Right renal pelvis (tissue), 4 donors: ENCODE measurements at places on chromosomes 7 and 10. TPM values are rescaled to one million over a fixed set of nuclear protein-coding genes. Genes with fewer than 3 reads are reported as not detected.

Gene TSPAN14
- 93.2 TPM for polyA plus RNA-seq

- no peak for DNase-seq
Measured at GRCh38 chr10:8439040-8439439, 384.6 kb downstream of the GATA3 start.

DNA sequence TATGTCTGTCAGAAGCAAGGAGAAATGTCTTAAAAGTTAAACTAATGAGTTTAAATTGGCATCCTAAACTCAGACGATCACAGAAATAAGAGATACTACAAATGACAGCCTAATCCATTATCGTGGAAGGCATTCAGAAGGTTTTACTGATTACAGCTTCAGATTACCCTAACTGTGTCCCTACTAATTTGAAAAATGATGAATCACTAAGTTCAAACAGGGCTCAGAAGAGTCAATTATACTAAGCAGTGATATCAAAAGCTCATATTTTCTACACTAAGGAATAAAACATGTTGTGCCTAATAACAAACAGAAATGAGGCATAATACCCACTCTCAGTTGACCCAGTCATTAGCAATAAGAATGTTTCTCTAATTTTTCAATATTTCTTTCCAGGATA, 152.0 kb upstream of the NRBF2 start:
- no peak for DNase-seq

DNA sequence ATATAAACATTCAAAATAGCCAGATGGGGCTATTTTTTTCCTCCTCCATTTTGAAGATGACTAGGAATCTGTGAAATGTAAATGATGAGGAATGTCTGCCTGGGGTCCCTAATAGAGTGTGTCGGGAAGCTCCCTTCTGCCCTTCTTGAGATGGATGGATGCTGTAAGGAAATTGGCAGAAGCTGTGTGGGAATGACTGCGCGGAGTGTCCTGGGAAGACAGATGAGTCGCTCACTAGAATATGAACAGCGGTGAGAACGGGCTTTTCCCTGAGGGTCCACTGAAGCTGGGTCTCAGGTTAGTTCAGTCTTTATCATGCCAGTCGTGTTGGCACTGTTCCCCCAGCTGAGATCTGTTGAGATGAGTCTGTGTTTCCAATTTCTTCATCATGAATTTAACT, 75.1 kb upstream of the PLPP4 start:
- no peak for DNase-seq

DNA sequence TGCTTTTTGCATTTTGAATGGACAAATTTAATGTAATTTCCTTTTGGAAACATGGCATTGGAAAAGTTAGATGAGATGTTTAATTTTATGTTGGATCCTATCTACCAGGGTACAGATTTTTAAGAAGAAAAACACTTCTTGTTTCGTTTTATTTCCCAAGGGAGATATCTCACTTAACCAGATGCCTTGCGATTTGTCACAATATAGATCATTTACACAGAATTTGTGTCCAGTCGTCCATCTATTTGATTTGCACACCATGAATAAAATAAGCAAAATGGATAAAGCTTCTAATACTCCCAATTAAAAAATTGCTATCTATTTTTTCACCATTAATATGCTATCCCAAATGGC, 25.7 kb downstream of the HDAC9 start:
- no peak for DNase-seq

- no peak for DNase-seq
Measured at GRCh38 chr7:40120020-40120419, 14.4 kb downstream of the MPLKIP start.

Gene UNC5B
- 74.8 TPM for polyA plus RNA-seq

- DNase-seq: no peak
Measured at GRCh38 chr7:128672927-128673517, 930 bp downstream of the GARIN1A start.

DNA sequence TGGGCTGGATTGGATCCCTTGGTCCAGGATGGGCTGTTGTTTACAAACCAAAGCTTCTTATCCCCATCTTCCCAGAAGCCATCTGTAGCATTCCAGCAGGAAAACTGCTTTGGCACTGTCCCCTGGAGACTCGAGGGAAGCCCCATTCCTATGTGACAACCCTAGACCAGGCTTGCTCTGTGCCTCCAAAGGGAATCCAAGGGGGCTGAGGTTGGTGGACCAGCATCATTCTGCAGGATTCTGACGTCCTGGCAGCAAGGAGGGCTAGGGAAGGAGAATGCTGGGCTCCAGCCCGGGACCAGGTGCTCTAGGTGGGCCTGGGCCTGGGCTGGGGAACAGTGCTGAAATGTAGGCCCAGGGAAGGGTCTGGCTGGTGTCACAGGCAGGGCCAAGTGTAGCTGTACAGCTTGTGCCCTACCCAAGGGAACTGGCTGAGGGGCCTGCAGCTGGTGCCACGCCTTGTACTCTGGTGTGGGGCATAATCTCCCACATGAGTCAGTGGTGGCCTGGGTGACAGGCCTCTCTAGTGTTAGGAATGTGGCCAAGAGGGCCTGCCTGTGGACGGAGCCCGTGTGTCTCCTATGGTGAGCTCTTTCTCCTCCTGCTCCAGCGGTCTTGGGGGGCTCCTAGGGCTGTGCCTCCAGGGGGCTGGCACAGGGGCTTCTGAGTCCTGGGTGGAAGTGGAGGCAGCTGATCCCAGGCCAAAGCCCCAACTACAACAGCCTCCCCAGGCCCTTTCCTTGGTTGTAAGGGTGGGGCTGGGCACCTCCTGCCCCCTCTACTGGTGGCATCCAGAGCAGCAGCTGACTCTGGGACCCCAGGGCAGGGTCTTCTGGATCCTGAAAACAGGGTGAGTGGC, 25.2 kb downstream of the TRIM8 start:
- DNase-seq: no peak

GRCh38 chr10:104317269-104317710, 21.0 kb downstream of the ITPRIP start:
- no peak for DNase-seq

DNA sequence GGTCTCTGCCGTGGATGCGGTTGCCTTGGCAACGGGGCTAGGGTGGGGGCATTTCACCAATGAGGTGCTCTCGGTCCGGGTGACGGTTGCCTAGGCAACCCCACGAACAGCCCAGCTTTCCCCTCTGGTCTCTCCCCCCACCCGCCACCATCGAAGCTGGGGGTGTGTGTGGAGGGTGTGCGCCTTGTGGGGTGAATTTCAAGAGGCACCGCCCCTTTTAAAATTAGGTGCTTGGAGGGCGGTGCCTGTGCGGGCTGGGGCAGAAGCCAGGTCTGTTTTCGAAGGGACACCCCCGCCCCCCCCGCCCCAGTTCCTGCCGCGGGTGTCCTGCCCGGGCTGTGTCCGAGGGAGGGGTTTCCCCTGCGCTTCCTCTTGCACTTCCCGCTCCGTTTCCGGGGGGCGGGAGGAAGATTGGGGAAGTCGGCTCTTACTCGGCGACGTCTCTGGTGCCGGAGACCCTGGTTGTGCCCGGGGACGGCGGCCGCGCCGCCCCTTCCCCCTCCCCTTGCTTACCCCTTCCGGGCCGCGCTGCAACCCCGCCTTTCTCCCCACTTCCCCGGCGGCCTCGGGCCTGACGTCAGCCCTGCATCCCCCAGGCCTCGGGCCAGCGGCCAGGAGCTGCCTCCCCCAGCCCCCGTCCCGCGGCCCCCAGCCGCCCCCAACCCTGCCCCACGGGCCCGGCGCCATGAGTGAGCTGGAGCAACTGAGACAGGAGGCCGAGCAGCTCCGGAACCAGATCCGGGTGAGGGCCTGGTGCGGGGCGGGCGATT, 2.2 kb downstream of the GNB2 start:
- DNase-seq: no peak

- no peak for DNase-seq
Measured at GRCh38 chr10:96222441-96222840, 48.9 kb downstream of the BLNK start.

Gene CALML5
- polyA plus RNA-seq: not detected

GRCh38 chr10:103804871-103805270, 50.5 kb downstream of the SH3PXD2A start:
- no peak for DNase-seq

- no peak for DNase-seq
Measured at GRCh38 chr7:55349121-55349520, 16.0 kb upstream of the LANCL2 start.

DNA sequence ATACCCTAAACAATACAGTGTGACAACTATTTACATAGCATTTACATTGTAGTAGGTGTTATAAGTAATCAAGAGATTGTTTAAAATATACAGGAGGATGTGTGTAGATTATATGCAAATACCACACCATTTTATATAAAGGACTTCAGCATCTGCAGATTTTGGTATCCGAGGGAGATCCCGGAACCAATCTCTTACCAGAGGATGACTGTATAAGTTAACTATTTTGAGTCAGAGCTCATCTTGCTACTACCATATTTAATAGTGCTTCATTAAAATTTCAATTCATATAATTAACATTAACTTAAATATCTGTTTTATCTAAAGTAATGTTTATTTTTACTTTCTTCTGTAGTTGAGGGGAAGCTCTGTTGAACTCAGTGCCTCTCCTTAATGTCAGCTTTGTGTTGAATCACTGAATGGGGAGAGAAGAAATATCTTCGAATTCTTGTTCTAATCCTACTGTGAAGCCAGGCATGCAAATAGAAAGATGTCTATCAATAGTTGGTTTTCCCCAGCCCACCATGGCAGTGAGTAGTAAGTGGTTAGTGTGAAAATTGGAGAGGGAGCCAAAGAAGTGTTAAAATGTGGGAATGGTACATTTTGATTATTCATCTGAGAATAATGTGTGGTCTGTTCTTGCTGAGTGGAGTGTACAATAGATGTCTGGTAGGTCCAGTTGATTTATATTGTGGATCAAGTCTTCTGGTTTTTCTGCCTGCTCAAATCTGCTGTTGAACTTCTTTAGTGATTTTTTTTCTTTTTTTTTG, 90.1 kb upstream of the CYP26C1 start:
- no peak for DNase-seq

Gene DUSP5
- 12.4 TPM for polyA plus RNA-seq

DNA sequence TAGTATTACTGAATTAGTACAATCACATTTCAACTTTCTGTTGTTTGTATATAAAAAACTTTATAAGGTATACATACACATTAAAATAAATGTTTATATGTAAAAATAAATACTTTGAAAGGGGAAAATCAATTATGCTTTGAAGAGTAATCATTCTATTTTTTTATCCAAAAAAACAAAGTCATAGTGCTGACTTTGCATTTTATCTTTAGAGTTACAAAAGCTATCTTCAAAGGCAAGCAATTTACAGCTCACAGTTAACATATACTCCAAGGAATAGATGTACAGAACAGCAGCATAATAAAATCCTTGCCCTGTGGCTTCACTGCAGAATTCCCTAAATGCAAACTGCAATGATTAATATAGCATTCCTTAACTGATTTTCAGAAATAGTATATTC, 53.2 kb downstream of the MAGI2 start:
- no peak for DNase-seq

Gene PRSS58
- not detected for polyA plus RNA-seq

- DNase-seq: no peak
Measured at GRCh38 chr7:80611779-80612178, 26.7 kb upstream of the CD36 start.

DNA sequence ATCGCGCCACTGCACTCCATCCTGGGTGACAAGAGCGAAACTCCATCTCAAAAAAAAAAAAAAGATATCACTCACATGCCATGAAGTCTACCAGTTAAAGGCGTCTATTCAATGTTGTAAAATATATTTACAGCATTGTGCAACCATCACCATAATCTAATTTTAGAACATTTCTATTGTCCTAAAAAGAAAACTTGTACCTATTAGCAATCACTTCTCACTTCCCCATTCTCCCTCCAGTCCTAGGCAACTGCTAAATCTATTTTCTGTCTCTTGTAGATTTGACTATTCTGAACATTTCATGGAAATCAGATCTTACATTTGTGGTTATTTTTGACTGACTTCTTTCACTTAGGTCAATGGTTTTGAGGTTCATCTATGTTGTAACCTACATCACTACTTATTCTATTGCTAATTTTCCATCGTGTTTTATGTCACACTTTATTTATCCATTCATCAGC, 25.2 kb upstream of the OTUD1 start:
- DNase-seq: no peak

Gene SPDYE2
- polyA plus RNA-seq: 1.6 TPM

Gene LRRC18
- polyA plus RNA-seq: not detected

- no peak for DNase-seq
Measured at GRCh38 chr10:947051-947450, 15.5 kb upstream of the LARP4B start.

GRCh38 chr7:106952658-106953231, 87.7 kb downstream of the PIK3CG start:
- no peak for DNase-seq

Gene ICA1
- 21.3 TPM for polyA plus RNA-seq

Gene LIPM
- not detected for polyA plus RNA-seq

GRCh38 chr7:24587853-24588252, 14.6 kb downstream of the PALS2 start:
- no peak for DNase-seq

- DNase-seq: no peak
Measured at GRCh38 chr7:2571409-2571808, 12.6 kb downstream of the IQCE start.
